ENCODE measurements at places on chromosomes 4 and X.

- no peak for DNase-seq
These were observed 77.2 kb upstream of the HSD17B10 start for GRCh38 chrX:53511322-53511721.

DNA sequence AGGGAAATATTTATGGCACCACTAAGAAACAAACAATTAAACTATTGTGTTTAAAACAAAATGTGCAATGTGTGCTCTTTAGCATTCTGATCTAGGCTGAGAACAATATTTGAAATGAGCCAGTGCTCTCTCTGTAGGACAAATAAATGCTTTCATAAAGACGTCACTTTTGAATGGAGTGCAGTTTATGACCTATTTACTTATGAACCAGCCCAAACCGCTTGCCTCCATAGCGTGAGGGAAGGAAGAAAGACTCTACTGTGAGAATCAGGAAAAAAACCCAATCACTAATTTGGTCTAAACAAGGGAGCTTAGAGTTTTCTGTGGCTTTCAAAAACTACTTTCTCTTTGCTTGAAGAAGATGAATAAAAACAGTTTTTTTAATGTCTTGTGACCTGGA is 39.4 kb downstream of the SAT1 start:
- no peak for DNase-seq

DNA sequence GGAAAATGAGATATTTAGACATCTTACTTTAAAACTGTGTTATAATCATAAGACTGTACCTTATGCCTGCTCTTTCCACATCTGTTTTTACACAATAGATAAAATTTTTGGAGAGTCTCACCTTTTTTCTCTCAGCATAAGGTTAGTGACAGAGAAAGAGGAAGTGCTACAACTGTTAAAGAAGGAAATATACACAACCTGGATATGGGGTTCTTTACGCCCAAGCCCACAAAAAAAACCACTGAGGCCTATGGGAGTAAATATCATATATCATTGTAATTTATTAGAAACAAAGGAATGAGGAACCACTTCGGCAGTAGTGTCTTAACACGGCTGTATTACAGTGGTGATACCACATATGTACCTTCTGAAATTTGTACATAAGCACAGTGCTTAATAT is 265.9 kb upstream of the GK2 start:
- no peak for DNase-seq

- peak; percentile 67 for DNase-seq
These were observed 1.8 kb downstream of the ATP11C start for GRCh38 chrX:139930916-139931645.

Data from Karpas-422 (cell line).